ENCODE measurements at places on chromosomes 12 and 14.

GRCh38 chr14:34262127-34262910, 199.7 kb downstream of the SPTSSA start:
- DNase-seq = no peak

DNA sequence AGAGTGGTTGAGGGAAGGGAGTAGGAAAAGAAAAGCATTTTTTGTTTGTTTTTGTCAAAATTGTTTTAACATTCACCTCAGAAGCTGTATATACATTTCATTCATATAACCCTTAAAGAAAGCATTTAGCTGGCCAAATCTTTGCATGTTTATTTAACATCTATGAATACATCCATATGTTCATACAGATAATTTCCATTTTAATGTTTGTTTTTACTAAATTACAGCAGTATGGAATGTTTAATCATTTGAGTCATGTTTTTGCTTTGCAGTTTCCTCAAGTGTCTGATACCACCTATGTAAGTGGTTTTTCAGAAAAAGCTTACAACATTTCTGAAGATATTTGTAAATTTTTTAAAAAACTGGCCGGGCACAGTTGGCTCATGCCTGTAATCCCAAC, 84.3 kb upstream of the ATF1 start:
- DNase-seq = no peak

GRCh38 chr12:31732926-31733548, 4.2 kb upstream of the AMN1 start:
- DNase-seq = no peak

GRCh38 chr12:3533703-3534386, 42.8 kb downstream of the PRMT8 start:
- DNase-seq = no peak

DNA sequence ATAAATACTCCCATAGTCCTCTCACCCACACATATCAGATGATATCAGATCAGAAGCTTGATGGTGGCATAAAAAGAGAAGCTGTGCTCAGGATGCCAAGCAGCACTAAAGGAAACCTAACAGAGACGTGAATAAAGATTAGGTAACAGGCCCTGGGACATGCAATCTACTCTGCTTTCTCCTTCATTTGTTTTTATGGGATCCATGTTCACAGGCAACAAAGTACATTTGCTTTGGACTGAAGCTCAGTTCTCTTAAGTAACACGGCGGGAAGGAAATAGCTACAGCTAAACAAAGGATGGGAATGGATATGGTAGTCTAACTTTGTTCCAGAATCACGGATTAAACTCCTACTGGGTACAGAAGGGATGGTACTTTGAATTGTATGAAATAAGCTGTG, 119.5 kb downstream of the TTC7B start:
- DNase-seq = no peak

DNA sequence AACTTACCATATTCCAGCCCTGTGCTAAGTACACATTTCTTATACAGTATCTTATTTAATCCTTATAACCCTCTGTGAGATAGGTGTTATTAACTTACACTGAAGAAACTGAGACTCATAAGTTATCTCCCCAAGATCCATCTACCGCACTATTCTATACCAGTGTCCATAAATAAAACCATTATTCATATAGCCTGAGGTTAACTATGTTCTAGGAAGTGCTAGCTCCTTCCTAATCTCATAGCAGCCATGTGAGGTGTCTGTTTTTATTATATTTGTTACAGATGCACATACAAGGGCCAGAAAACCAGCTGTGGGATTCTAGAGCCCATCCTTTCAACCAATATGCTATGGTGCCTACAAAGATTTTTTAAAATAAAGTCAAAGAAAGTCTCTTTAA, 100.3 kb upstream of the RAP1B start:
- DNase-seq = no peak

GRCh38 chr14:64995291-64995690, 8.6 kb downstream of the FNTB start:
- no peak for DNase-seq
